ENCODE measurements at places on chromosomes 4 and X.

DNA sequence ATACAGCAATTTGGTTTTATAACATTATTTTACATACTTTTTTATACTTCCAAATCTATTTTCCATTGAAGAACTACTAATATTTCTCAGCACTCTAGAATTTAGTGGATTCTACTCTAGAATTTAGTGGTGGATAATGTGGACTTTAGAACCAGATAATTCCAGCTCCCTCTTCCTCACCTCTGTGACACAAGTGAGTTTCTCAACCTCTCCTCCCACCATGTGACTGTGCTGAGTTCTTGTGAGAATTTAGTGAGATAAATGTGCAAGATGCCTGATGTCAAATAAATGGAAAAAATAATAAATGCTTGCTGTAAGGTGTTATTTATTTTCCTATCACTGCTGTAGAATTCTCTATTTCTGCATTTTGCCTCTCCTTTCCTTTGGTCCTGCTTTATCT is 107.3 kb downstream of the CPEB2 start:
- no peak overlapping the region for H3K4me3 ChIP-seq
- H3K4me1 ChIP-seq, result no peaks in the 10 kb centered on the region
- no peak overlapping the region for H3K27ac ChIP-seq
- DNase-seq, result no peak
- no peaks in the 10 kb centered on the region for H3K27me3 ChIP-seq

DNA sequence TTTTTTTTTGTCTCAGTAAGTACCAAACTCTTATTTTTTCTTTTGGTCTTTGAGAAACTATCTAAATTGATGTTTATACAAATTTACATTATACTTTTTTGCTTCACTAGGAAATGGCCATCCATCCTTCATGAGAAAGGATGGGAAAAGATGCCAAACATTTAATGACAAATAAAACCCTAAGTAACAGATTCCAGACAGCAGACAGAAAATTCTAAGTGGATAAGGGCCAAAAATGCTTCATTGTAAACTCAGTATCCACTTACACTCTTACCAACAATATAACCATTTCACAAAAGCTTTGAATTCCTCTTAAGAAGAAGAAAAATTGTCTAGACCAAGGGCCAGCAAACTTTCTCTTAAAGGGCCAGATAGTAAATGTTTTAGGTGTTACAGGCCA is 3.5 kb downstream of the GUCY1B1 start:
- H3K4me1 ChIP-seq, result peaks cover 24% of the 10 kb centered on the region
- DNase-seq, result no peak
- H3K27me3 ChIP-seq, result peaks cover 23% of the 10 kb centered on the region
- H3K27ac ChIP-seq, result no peak overlapping the region
- no peak overlapping the region for H3K4me3 ChIP-seq
- no peaks in the 10 kb centered on the region for H3K36me3 ChIP-seq

DNA sequence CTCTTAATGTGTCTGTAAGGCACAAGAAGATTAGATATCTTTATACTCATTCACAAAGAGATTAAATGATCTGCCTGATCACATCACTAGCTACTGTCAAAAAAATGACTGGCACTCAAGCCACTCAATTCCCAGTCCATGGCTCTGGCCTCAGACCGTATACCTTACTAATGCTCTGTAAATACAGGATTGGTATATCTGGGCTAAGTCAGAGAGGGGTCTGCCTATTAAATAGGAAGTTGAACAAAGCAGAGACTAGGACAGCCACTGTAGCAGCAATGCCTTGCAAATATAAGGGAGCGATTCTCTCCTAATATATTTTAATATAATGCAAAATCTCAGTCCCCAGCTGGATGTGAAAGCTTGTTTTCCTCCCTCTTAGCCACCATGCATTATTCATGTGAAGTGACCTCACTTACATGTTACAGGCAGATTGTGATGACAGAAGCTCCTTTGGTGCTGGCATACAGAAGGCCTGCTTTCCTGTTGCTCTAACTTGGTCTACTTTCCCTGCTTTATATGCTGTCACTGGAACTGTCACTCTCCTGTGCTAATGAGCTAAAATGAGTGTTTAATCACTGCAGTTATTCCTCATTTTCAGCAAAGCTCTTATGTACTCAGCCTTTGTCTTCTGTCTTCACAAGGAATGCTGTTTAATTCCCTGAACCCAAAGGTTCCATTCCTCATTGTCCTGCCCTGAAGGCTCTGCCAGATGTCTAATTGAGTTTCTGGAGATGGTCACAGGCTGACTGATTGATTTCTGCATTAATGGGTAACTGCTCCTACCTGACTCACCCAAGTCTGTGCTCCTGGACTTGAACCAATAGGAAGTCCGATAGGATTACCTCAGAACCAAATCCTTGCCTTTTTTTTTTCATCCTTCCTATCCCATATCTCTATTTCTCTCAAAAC is 578.2 kb downstream of the KLHL13 start:
- no peaks in the 10 kb centered on the region for H3K4me1 ChIP-seq
- no peak for DNase-seq
- H3K27ac ChIP-seq, result no peak overlapping the region
- no peaks in the 10 kb centered on the region for H3K27me3 ChIP-seq

DNA sequence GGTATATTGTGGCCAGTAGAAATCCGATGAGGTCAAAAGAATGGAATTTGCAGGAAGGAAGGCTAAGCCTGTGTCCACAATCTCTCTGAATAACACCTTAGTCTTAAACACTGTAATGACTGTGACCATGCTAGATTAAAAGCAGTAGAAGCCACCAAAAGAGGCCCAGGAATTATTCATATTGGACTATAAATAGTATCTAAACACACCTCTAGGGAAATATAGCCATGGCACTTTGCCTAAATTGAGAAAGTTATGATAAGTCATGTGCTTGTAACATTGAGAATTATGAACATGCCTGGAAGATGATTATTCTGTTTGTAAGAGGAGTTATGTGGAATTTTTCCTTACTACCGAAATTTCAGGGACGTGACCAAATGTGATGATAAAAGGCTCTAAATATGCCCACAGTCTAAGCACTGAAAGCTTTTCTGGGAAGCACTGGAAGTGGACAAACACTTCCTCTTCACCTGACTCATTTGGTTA is 298.5 kb downstream of the KCTD8 start:
- no peaks in the 10 kb centered on the region for H3K27me3 ChIP-seq
- no peak overlapping the region for H3K27ac ChIP-seq

GRCh38 chrX:314781-315595 is 3.6 kb downstream of the GTPBP6 start:
- peaks cover 16% of the 10 kb centered on the region for H3K36me3 ChIP-seq
- DNase-seq, result no peak
- H3K4me3 ChIP-seq, result no peak overlapping the region
- H3K4me1 ChIP-seq, result no peaks in the 10 kb centered on the region

- no peaks in the 10 kb centered on the region for H3K27me3 ChIP-seq
- peaks cover 20% of the 10 kb centered on the region for H3K36me3 ChIP-seq
- DNase-seq, result no peak
- peaks cover 6% of the 10 kb centered on the region for H3K4me1 ChIP-seq
Observed at GRCh38 chr4:123802082-123802645, 405.6 kb downstream of the SPRY1 start.

GRCh38 chrX:2320580-2321327 is 180.0 kb downstream of the DHRSX start:
- no peak overlapping the region for H3K4me3 ChIP-seq
- peaks cover 5% of the 10 kb centered on the region for H3K4me1 ChIP-seq
- peaks cover 17% of the 10 kb centered on the region for H3K36me3 ChIP-seq
- H3K27me3 ChIP-seq, result no peaks in the 10 kb centered on the region
- DNase-seq, result no peak

DNA sequence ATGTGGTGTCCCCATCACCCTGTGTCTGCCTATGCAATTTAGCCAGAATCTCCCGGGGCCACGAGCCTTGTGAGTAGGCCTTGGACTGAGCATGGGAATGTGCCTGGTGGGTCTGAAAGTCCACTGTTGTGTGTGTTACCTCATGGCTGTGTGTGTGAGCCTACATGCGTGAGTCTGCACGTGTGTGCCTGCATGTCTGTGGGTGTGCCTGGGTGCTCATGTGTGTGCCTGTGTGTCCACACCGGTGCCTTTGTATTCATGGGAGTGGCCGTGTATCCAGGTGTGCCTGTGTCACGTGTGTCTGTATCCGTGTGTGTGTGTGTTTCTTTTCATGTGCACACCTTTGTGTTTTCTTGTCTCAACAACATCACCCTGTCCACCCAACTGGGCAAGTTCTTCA is 14.2 kb downstream of the ATP5ME start:
- H3K27me3 ChIP-seq, result 0 out of 2 replicates have a peak, but pooled peaks cover 3% of the 10 kb centered on the region
- DNase-seq, result no peak
- peaks cover 4% of the 10 kb centered on the region for H3K36me3 ChIP-seq
- H3K4me3 ChIP-seq, result no peak overlapping the region
- peaks cover 3% of the 10 kb centered on the region for H3K4me1 ChIP-seq
- no peak overlapping the region for H3K27ac ChIP-seq

DNA sequence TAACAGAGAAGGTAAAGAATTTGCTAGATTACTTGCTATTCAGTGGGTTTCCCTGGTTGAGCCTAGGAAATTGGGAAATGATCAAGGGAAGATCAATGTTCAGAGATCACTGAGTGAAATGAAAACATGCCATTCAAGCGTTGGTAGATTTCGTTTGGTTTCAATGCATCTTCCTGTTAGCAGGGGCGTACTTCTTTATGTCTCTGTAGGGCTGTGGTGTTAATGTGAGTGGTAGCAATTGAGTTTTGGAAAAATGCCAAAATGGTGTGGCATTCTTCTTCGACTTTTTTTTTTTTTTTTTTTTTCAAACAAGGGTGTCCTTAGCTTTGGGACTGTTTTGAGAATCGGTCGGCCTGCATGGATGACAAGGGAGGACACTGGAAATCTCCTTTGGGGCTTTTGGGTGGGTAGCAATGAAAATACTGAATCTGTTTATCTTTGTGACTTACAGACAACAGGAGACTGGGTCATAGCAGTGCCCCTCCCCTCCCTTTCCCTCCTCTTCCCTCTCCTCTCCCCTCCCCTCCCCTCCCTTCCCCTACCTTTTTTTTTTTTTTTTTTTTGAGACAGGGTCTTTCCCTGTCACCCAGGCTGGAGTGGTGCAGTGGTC is 50.4 kb downstream of the SPRY1 start:
- H3K27me3 ChIP-seq, result no peaks in the 10 kb centered on the region
- no peak for DNase-seq
- H3K4me1 ChIP-seq, result peaks cover 47% of the 10 kb centered on the region
- H3K36me3 ChIP-seq, result no peaks in the 10 kb centered on the region
- H3K4me3 ChIP-seq, result no peak overlapping the region

- H3K36me3 ChIP-seq, result peaks cover 3% of the 10 kb centered on the region
- no peak for DNase-seq
- H3K27me3 ChIP-seq, result no peaks in the 10 kb centered on the region
Observed at GRCh38 chr4:8558080-8558960, 21.9 kb upstream of the GPR78 start.

- no peaks in the 10 kb centered on the region for H3K27me3 ChIP-seq
- H3K27ac ChIP-seq, result no peak overlapping the region
- no peaks in the 10 kb centered on the region for H3K36me3 ChIP-seq
Observed at GRCh38 chr4:74032064-74032463, 6.4 kb downstream of the CXCL3 start.

GRCh38 chr4:38661371-38661770 is 2.6 kb upstream of the KLF3 start:
- no peak overlapping the region for H3K4me3 ChIP-seq
- peaks cover 22% of the 10 kb centered on the region for H3K4me1 ChIP-seq
- H3K27me3 ChIP-seq, result peaks cover 33% of the 10 kb centered on the region
- H3K27ac ChIP-seq, result no peak overlapping the region
- no peaks in the 10 kb centered on the region for H3K36me3 ChIP-seq

DNA sequence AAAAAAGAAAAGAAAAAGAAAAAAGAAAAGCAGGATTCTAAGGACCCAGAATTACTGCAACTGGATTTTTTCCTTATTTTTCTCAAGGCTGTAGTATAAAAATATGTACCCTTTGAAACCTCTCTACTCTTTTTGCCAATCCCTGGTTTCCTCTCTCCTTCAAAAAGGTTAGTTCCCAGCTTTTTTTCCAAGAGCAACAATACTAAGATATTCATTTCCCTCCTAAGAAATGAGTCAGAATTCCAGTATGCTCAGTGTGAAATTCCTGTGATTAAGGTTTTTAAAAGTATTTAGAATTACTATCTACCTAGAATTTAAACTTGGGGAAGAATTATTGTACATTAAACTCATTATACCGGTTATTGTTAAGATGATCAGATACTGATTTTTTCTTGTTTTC is 22.0 kb downstream of the SMIM14 start:
- no peak for DNase-seq
- H3K36me3 ChIP-seq, result peaks cover 3% of the 10 kb centered on the region
- H3K27ac ChIP-seq, result peak overlapping the region; percentile 59
- no peaks in the 10 kb centered on the region for H3K27me3 ChIP-seq
- H3K4me1 ChIP-seq, result peaks cover 37% of the 10 kb centered on the region
- H3K4me3 ChIP-seq, result no peak overlapping the region

GRCh38 chrX:12932244-12932643 is 25.8 kb downstream of the TLR8 start:
- H3K27ac ChIP-seq, result no peak overlapping the region
- H3K4me1 ChIP-seq, result no peaks in the 10 kb centered on the region
- H3K4me3 ChIP-seq, result no peak overlapping the region
- H3K36me3 ChIP-seq, result peaks cover 11% of the 10 kb centered on the region
- no peak for DNase-seq

GRCh38 chrX:103565752-103566151 is 19.6 kb upstream of the TCEAL4 start:
- no peaks in the 10 kb centered on the region for H3K36me3 ChIP-seq
- H3K4me1 ChIP-seq, result no peaks in the 10 kb centered on the region
- H3K4me3 ChIP-seq, result no peak overlapping the region

DNA sequence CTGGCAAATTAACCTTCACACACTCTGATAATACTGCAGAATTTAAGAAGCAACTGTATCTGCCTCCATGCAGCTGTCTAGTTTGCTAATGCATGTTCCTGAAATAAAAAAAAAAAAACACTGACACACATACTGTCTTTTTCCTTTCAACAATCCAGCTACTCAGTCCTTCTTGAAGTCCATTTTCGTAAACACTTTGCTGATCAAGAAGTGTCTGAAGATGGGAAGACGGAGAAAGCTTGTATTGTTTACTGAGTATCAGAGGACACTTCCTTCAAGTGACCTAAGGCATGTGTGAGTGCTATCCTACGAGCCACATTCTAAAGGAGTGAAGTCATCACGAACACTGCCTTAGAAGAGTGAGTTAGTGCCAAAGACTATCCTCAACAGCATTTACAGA is 82.6 kb downstream of the LUZP4 start:
- H3K4me3 ChIP-seq, result no peak overlapping the region
- no peaks in the 10 kb centered on the region for H3K27me3 ChIP-seq

DNA sequence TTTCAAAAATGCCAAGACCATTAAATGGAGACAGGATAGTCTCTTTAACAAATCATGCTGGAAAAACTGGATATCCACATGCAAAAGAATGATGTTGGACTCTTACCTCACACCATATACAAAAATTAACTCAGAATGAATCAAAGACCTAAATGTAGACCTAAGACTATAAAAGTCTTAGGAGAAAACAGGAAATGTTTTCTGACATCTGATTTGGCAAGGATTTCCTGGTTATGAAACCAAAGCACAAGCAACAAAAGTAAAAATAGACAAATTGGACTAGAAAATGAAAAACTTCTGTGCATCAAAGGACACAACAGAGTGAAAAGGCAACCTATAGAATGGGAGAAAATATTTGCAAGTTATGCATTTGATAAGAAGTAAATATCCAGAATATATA is 37.6 kb downstream of the ARFIP1 start:
- no peaks in the 10 kb centered on the region for H3K27me3 ChIP-seq
- H3K36me3 ChIP-seq, result peaks cover 49% of the 10 kb centered on the region
- no peak for DNase-seq
- H3K27ac ChIP-seq, result no peak overlapping the region

All from WTC11 (cell line).